Psoas muscle (tissue), 8 donors: ENCODE measurements at places on chromosomes 6 and 20. TPM values are rescaled to one million over a fixed set of nuclear protein-coding genes. Genes with fewer than 3 reads are reported as not detected.

DNA sequence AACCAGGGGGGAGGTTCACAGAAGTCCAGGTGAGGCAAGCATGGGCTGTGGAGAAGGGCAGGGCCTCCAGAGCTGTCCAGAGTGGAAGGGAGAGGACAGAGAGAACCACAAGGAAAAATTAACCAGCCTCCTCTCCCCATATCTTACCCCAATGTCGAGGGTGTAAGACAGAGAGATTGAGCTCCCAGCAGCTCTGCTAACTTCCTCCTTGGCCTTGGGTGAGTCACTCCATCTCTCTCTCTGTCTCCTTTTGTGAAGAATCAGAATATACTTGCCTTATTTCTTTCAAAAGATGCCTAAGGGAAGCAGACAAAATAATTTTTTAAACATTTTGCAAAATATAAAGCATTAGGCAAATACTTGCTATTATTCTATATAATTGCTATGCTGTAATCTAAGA, 58.3 kb upstream of the IYD start:
- no peaks in the 10 kb centered on the region for H3K36me3 ChIP-seq
- H3K27ac ChIP-seq, result no peak overlapping the region
- no peak overlapping the region for H3K4me3 ChIP-seq
- H3K4me1 ChIP-seq, result no peaks in the 10 kb centered on the region

- no peak overlapping the region for H3K27ac ChIP-seq
- no peak for DNase-seq
- no peak overlapping the region for H3K4me3 ChIP-seq
Measured at GRCh38 chr20:10537850-10538480, 102.9 kb downstream of the SLX4IP start.

DNA sequence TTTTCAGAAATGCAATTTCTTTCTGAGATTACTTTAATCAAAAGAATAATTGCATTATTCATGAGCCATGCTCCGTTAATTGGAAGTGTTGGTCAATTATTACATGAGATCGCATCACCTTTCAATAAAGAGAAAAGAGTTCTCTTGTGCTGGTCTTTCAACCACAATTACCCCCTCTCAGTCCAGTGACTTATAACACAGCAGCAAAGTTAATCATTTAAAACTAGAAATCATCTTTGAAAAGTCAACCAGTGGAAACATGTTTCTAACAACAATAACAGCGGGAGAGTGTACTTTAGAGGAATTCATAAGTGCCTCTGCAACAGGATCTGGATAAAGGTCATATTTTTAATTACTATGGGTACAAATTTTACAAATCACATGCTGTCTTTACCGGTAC, 384.4 kb upstream of the AGPAT4 start:
- H3K36me3 ChIP-seq, result no peaks in the 10 kb centered on the region
- H3K4me3 ChIP-seq, result no peak overlapping the region
- no peaks in the 10 kb centered on the region for H3K4me1 ChIP-seq
- DNase-seq, result no peak
- H3K27me3 ChIP-seq, result no peaks in the 10 kb centered on the region

SPEF1 gene
- total RNA-seq, result not detected

TRAPPC3L gene
- total RNA-seq, result not detected

PLTP gene
- total RNA-seq, result 38.0 TPM
